NCI-H1930 (cell line): ENCODE measurements at places on chromosomes 7 and 10.

- DNase-seq, result no peak
These were observed 117.6 kb downstream of the HIP1 start for GRCh38 chr7:75621124-75621523.

GRCh38 chr7:38066391-38066790 lies 111.7 kb upstream of the STARD3NL start:
- no peak for DNase-seq

DNA sequence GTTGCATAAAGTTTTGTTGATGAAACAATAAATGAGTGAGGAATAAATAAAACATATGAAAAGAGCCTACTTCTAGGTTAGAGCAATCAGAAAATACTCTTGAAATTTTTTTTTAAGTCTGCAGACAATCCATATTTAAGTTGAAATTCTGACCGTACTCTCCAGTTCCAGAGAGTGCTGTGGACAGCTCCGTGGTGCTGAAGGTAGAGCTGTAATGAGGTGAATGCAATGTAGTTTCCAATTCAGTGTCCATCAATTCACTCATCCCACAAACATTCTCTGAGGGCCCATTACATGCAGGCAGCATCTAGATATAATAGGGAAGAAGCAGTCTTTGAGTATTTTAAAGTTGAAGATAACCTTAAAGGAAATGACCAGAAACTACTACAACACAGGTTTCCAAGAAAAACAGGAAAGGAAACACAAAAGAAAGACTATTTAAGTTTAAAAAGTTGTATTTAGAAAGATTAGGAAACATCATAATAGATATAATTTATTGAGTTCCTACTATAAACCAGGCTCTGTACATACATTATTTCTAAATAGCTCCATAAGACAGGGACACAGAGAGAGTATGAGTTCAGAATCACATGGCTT lies 44.0 kb upstream of the CRTAC1 start:
- no peak for DNase-seq

DNA sequence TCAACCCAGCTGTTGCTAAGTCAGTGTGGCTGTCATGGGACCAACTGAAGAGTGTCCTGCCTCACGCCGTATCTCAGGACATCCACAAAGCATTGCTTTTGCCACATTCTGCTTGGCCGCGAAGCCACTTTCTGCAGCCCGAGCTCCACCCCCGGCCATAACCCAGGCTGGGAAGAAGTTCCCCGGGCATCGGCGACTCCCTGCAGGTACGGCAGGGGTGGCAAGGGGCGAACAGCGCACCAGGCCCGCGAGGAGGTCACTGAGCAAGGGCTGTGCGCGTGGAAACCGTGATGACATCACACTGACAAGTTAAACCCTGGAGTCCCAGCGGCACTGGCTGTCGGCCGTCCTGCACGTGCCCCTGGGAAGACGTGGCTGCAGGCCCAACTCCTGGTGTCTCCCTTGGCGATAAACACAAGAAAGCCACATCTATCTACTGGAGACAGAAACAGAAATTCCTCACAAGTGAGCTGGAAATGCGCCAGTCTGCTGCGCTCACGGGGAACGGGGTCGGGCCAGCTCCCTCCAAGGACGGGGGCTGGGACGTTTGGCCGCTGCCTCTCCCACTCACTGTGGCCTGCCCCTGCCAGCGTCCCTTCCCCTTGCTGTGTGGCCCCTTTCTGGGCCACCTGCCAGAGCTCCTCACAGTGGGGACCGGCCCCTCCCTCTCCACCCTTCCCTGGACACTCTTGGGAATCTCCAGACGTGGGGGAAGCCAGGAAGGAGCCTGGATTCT lies 326.3 kb downstream of the DNAJB6 start:
- no peak for DNase-seq

GRCh38 chr7:1675036-1675671 lies 5.1 kb downstream of the ELFN1 start:
- no peak for DNase-seq

- DNase-seq, result no peak
These were observed 50.8 kb downstream of the CDK13 start for GRCh38 chr7:40000734-40001315.

- no peak for DNase-seq
These were observed 18.4 kb upstream of the KLF6 start for GRCh38 chr10:3803295-3803926.

GRCh38 chr10:94546901-94547185 lies 1.3 kb downstream of the HELLS start:
- no peak for DNase-seq

- DNase-seq, result no peak
These were observed 20.5 kb downstream of the GSAP start for GRCh38 chr7:77395626-77396025.

- DNase-seq, result no peak
These were observed 57.3 kb downstream of the FAM53B start for GRCh38 chr10:124686707-124687376.

DNA sequence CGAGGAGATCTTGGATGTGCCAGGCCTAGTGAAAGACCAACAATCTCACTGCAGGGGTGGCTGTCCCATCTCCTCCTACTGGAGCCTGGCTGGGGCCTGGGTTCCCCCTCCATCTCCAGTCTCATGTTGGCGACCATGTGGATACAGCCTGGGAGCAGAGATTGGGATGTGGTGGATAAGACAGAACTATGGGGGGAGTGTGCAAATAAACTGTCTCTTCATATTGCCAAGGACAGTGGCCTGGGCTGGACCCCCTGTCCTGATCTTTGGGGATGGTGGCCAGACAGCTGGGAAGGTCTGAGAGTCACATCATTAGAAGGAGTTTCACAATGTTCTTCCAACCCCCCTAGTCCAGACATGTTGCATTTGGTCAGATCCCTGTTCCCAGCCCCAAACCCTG lies 5.8 kb upstream of the MINDY4 start:
- no peak for DNase-seq

DNA sequence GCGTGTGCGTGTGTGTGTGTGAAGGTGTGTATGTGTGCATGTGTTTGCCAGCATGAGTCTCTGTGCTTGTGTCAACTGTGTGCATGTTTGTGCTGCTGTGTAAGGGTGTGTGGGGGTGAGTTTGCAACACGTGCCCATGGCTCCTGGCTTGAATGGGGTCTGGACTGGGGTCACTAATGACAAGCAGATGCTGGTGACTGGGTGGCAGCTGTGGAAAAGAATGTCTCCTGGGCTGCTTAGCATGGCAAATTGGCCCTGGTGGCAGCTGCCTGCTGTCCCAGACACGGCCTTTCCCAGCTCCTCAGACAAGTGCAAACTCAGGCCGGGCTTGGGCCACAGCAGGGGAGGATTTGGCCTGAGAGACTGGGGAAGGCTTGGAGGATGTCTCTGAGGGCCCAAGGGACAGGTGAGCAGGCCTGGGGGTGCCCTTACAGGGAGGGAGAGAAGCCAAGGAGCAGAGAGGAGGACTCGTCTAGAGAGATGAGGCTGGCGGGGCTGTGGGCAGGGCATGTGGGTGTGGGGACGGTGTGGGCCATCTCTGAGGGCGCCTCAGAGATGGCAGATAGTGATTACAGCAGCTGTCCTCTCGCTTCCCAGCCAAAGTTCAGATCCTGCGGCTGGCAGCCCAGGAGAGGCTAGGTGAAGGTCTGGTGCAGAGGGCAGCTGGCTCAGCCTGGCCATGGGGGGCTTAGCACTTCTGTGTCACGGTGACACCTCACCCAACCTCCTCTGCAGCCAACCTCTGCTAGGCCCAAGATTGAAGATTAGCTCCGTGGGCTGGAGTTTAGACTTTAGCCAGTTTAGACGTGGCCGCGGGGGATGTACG lies 1.5 kb downstream of the AQP1 start:
- DNase-seq, result no peak

GRCh38 chr7:117562759-117563158 lies 82.9 kb downstream of the CFTR start:
- DNase-seq, result no peak

DNA sequence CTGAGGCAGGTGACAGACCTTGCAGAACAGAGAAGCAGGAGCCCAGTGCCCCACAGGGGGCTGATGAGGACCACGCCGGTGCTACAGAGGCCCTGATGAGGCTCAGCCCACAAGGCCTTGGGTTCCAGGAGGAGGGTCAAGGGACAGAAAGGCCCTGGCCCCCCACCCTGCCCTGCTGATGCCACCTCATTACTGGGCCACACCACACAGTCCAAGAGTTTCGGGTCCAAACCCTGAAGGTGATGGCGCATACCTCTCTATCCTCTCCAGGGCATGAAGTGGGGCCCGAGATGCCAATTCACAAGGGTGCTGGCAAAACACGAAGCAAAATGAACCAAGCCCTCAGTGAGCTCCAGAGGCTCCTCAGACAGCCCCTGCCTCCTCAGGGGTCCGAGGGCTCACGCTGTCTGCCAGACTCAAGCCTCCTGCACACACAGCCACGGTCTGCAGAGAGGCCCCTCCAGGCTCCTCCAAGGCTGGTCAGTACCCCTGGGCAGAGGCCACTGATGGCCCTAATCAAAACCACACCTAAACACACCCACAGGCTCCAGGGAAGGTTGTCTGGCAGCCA lies 32.3 kb downstream of the RASGEF1A start:
- no peak for DNase-seq

DNA sequence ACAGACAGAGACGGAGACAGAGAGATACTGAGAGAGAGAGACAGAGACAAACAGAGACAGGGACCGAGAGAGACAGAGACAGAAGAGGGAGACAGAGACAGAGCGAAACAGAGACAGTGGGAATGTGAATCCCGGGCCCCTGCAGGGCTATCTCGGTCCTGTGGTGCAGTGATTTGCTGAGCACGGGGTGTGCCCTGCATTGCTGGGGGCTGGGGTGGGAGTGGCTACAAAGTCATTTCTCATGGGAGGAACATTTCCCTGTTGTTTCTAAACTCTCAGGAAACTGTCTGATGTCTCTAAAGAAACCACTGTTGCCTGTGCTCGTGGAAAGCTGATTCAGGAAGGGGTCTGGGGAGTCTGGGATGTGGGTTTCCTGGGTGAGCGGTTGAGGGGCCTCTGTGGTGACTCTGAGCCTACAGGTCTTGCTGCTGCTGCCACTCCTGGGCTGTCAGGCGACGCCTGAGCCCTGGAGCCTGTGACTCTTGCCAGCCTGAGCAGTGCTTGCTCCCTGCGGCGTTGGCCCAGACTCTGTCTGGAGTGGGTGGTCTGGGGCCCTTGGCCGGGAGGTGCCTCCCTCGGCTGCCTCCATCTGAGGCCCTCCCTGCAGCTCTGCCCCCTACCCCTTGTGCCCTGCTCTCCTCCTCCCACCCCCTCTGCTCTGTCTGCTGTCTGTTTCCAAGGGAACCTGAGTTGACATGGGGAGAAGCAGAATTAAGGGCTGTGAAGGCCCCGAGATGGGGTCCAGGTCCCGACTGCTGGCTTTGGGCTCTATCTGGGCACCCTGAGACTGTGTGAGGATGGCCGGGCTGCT lies 292.0 kb downstream of the WDR37 start:
- DNase-seq, result no peak

- no peak for DNase-seq
These were observed 55.3 kb downstream of the C7orf25 start for GRCh38 chr7:42856605-42856987.

GRCh38 chr10:30172673-30173072 lies 113.3 kb upstream of the JCAD start:
- no peak for DNase-seq

DNA sequence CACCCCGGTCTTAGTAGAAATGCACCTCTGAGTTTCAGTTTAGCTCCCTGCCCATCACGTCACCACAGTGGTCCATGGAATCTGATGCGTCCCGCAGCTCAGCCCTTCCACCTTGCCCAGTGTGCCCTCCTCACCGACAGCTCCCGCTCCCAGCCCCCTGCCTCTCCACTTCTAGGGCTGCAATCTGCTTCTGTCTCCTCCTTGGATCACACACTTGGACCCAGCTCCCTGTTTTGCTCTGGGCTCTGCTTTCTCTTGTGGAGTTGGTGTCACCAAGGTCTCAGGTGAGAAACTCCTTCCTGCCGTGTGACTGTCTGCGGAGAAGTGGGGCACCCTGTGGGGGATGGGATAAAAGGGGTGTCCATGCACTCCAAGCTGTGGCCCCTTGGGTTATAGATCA lies 37.9 kb downstream of the GPR26 start:
- no peak for DNase-seq

DNA sequence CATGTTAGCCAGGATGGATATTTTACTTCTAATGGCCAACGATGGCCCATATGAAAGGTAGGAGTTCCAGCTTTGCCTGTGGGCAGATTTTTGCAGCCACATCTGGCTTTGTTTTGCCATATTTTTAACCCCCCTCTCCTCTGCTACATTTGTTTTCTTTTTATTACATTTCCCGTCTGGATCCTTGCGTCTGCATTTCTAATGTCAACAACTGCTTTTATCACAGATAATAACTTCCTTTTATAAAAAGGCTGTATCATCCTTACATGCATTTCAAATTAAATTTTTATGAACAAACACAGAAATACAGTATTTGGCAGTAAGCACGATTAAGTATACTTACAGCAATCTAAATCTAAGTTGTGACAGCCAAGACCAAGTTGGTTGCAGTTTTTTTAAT lies 156.0 kb downstream of the BAMBI start:
- DNase-seq, result no peak

- no peak for DNase-seq
These were observed 7.2 kb upstream of the CHCHD1 start for GRCh38 chr10:73774637-73775036.

GRCh38 chr7:129431911-129432643 lies 2.2 kb upstream of the STRIP2 start:
- DNase-seq, result no peak

- DNase-seq, result no peak
These were observed 22.7 kb downstream of the FAM53B start for GRCh38 chr10:124721330-124722045.

DNA sequence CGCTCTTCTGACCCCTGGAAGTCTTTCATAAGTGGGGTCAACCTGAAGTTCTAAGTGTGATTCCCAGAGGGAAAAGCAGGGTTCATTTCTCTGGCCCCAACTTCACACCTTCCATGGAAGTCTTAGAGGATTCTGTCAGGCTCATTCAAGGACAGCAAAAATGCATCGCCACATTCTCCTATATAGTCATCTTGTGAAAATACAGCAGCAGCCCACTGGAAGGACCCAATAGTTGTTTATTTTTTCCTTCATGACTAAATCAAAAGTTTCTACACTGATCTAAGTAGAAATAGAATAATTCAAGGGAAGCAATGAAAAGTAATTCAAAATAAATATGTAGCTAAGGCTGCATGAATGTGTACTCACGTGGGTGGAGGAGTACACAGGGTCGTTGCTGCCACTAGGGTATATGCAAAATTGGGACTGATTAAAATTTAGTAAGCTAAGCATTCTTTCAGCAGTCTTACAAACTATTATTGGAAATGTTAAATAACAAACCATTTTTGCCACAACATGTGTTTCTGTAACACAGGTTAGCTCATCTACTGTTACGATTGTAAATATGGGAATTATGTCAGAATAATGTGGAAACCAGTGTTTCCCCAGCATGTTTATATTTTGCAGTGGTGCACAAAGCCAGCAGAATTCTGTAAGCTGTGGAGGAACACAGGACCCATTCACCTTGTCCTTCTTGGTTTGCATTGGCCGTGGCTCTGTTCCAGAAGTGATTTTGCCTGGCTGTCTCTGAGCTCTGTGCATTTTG lies 33.5 kb downstream of the EEPD1 start:
- no peak for DNase-seq
